ENCODE measurements at places on chromosomes 2 and 18. TPM values are rescaled to one million over a fixed set of nuclear protein-coding genes. Genes with fewer than 3 reads are reported as not detected.
A peak's percentile ranks its signal among the peaks of the same experiment; 100 is the strongest.

- DNase-seq, result peak; percentile 6
Observed at GRCh38 chr2:59149271-59149670, 908.1 kb upstream of the FANCL start.

GRCh38 chr2:197759625-197760292, 25.4 kb downstream of the BOLL start:
- no peak for DNase-seq

GYPC gene
- total RNA-seq, result 149 TPM

ASPRV1 gene
- 0.99 TPM for total RNA-seq

DNA sequence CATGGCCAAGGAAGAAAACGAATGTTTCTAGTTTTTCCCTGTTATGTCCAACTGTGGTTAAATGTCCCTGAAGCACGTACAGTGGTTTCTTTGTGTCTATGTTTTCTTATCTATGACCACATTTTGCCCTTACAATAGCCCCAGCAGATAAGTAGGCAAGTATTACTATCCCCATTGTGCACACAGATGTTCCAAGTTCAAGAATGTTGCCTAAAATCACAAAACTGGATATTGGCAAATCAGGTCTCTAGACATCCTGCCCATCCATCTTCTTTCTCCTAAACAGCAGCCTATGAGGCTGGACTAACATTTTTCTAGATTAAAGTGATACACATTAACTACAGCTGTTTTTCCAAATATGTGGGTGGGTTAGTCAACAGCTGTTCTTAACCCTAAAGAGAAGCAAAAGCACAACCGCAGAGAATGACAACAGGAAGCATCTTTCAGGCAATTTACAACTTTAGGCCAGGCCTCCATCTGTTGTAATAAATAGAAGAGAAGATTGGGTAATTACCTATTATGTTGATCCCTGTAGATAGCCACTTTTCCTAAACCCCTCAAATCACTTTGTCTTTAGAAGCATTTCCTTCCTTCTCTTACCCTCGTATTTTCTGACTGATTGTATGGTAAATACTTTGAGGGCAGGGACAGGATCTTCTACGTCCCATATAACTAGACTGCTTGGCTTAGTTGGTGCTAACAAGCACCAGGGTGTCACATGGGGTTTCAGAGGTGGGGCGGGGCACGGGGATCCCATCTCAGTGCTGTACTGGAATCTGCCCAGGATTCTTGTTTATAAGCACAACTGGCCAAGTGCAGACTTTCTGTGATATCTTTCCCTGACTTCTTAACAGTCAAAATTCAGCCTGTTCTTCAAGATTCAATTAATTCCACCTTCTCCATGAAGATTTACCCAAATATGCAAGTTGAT, 132.1 kb upstream of the SETBP1 start:
- no peak for DNase-seq

GRCh38 chr18:57833441-57834101, 30.5 kb upstream of the ATP8B1 start:
- peak; percentile 16 for DNase-seq

SLC9A4 gene
- total RNA-seq, result 0.07 TPM

GRCh38 chr2:175805442-175806124, 196.5 kb downstream of the LNPK start:
- no peak for DNase-seq

DNA sequence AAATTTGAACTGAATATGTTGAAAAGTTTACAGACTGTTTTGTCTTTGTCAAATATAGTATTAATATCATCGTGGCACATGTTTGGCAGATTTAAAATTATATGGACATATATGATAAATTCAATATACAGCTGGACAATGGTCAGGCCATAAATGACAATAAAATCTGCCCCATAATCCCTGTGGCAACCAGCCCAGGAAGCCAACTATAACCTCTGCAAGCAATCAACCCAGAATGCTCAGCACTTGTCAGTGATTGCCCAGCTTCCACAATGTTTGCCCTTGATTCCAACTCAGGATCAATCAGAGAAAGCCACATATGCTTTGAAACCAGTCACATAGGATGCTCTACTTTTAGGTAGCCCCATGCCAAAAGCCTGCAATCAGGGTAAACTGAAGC, 671.9 kb downstream of the SUCLG1 start:
- DNase-seq, result no peak

GRCh38 chr2:218895326-218895725, 14.7 kb downstream of the WNT10A start:
- no peak for DNase-seq

GRCh38 chr2:162232671-162233070, 10.6 kb downstream of the FAP start:
- no peak for DNase-seq

AGXT gene
- total RNA-seq, result not detected

SKA1 gene
- 51.4 TPM for total RNA-seq

DNAJC5G gene
- total RNA-seq, result not detected

DNA sequence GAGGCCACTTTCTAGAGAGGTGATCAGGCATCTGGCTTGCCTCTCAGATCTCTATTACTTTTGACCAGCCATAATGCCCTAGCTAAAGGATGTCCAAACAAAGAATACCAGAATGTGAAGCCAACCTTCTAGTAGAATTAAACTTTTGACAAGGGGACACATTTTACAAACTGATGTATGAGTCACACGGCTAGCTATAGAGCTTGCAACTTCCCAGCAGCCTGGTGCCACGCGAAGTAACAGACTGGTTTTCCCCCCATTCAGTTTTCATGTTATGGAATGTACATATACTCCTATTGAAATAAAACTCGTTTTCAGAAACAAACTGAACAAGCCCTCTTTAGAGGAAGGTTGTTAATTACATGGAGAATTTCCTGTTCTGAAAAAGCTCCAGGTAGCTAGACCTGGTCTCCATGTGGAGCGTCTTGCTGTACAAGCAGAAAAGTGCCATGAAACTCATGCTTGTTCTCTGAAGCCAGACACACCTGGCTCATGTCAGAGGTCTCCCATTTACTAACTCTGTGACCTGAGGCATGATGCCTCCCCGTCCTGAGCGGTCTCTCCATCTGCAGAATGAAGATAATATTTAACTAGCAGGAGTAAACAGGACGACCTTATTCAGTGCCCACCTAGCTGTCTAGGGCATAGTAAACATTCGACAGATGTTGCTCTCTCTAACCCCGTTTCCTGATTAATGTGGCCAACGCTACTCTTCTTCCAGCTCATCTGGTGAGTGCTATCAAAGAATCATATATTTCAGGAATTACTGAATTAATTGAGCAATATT, 81.5 kb upstream of the MAP3K20 start:
- no peak for DNase-seq

DNA sequence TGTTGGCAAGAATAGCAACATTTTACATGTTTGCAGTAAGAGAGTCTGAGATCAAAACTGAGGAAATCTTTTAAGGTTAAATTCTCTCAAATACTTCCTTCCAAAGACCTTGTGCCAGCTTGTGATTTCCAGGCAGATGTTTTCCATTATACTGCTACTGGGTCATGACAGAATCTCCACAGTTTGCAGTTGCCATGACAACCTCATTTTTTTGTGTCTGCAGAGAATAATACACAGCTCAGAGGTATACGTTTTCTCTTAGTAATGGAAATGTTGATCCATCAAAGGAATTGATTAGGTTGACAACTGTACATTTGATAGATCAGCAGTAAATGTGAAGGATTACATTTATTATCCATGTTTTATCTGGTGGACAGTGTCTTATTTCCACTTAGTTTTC, 29.1 kb upstream of the CSRNP3 start:
- no peak for DNase-seq

GRCh38 chr2:121798617-121799016, 43.2 kb downstream of the TSN start:
- no peak for DNase-seq

- no peak for DNase-seq
Observed at GRCh38 chr2:107281637-107282036, 395.7 kb upstream of the ST6GAL2 start.

- no peak for DNase-seq
Observed at GRCh38 chr2:196088203-196088602, 19.6 kb upstream of the DNAH7 start.

RPIA gene
- total RNA-seq, result 41.6 TPM

ZAP70 gene
- 337 TPM for total RNA-seq

DNA sequence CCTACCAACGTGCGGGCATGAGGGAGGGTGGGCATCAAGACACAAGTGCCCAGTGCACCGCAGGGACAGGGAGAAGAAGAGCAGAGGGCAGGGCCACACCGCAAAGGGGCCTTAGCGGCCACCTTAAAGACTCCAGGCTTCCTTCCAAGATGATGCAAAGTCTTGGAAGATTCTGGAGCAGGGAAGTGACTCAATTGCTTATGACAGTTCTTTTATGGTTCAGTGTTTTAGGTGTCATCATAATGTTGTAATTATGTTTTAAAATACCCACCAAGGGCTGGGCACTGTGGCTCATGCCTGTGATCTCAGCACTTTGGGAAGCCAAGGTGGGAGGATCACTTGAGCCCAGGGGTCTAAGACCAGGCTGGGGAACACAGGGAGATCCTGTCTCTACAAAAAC, 44.5 kb upstream of the SEMA4C start:
- no peak for DNase-seq

CLEC4F gene
- total RNA-seq, result not detected

- no peak for DNase-seq
Observed at GRCh38 chr2:144682248-144682647, 162.3 kb upstream of the ZEB2 start.

DNA sequence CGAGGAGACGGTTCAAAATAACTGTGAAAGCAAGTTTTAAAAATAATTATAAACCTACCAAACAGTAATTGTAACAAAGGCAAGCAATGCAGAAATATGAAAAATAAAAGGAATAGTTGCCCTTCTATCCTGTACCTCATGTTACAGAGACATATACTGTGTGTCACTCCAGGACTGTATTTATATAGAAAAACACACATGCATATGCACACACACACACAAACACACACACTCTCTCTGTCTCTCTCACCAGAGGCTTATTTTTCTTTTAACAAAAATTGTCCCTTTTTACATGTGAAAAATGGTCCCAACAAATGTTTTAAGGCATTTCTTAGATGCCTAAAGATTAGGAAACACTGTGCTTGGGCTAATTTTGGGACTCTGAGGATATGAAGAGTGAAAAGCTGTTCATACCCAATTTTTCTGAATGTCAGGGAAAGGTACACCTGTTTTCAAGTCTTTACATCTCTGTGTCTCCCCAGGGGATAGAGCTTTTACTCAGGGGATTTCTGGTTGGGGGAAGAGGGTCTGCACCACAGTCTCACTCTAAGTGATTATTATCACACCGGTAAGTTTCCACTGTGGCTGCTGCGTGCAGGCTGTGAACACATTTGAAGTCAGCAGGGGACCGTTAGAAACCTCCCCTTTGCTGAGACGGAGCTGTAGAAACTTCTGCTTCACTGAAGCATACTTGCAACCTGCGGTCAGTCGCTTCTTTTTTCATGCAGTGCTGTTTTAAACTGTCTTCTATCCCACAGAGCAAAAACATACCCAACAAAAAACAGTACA, 51.4 kb upstream of the SPAG16 start:
- peak; percentile 54 for DNase-seq

DNA sequence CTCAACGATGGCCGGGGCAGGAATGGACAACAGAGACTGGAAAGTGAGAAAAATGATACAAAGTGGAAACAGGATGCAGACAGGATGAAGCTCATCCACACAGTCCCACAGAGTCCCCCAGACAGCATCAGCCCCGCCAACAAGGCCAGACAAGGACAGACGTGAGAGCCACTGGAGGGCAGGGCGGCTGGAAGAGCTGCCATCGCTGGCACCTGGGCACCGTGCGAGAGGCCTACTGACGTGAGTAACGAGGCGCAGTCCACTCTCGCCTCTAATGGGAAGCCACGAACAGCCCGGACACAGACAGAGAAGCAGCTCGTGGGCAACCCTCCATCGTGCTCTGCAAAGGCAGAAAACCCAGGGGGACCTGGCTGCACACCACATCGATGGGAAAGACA, 17.1 kb downstream of the HDAC4 start:
- no peak for DNase-seq

- no peak for DNase-seq
Observed at GRCh38 chr2:191250400-191250799, 5.2 kb downstream of the MYO1B start.

DNA sequence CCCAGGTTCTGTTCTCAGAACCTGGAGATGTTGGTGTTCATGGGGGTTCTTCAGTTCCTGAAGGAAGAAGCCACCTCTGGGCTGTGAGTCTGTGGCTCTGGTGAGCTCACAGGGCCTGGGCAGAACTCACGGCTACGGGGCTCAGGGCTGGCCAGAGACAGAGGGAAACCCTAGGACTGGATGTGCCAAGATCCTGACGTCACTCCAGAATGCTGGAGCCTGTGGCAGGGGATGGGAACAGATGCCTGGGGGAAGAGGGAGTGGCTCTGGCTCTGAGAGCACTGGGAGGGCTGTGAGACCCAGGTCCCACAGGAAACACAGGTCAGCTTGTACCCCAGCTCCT, at the start of gene OTOF:
Gene OTOF, minus strand, starts transcription at position 214 of the 343 bp plus-strand sequence.
- DNase-seq, result no peak

- no peak for DNase-seq
Observed at GRCh38 chr2:144383571-144384100, 136.3 kb downstream of the ZEB2 start.

NT5DC4 gene
- not detected for total RNA-seq

DNA sequence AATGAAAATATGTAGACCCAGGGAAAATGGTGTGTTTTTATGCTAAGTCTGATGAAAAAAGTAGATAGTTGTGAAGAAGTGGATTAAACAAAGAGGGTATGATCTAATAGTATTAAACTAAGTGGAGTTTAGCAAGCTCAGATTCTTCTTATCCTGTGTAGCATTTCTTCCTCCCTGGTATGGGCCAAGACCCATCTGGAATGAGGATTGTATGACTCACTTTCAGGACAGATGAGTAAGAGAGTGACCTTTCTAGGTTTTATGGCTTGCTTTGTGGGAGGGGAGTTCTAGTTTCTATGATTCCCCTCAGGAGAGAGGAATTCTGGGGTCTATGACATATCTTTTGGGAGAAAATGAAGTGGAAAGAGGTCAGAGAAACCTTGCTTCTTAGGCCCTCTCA, 550.1 kb downstream of the SPAG16 start:
- no peak for DNase-seq

GRCh38 chr2:81976998-81977397, 1672.4 kb upstream of the LRRTM1 start:
- no peak for DNase-seq

GRCh38 chr18:21741562-21742314, 1.1 kb downstream of the MIB1 start:
- peak; percentile 13 for DNase-seq

GRCh38 chr2:167253025-167253424, 364.7 kb downstream of the XIRP2 start:
- no peak for DNase-seq

C2orf78 gene
- total RNA-seq, result not detected
